ENCODE measurements at places on chromosomes 13 and 19. TPM values are rescaled to one million over a fixed set of nuclear protein-coding genes. Genes with fewer than 3 reads are reported as not detected.

DNA sequence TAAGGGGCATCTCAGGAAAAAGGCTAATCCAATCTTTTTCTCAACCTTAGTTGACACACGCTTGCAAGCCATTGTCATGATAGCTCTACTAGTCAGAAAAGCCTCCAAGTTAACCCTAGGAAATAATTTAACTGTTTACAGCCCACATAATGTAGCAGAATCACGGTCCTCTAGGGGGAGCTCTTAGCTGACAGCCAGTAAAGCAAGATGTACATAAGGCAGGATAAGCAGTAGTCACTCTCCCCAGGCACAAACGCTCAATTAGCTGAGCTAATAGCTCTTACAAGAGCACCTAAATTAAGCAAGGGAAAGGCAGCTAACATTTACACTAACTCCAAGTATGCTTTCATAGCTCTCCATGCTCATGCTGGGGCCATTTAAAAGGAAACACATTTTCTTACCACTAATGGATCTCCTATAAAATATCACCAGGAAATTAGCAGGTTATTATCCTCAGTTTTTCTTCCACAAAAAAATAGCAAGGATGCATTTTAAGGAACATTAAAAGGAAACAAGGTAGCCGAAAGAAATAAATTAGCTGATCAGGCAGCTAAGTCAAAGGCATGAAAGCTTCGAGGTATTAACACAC, 33.7 kb upstream of the ZSCAN5A start:
- DNase-seq, result no peak

DNA sequence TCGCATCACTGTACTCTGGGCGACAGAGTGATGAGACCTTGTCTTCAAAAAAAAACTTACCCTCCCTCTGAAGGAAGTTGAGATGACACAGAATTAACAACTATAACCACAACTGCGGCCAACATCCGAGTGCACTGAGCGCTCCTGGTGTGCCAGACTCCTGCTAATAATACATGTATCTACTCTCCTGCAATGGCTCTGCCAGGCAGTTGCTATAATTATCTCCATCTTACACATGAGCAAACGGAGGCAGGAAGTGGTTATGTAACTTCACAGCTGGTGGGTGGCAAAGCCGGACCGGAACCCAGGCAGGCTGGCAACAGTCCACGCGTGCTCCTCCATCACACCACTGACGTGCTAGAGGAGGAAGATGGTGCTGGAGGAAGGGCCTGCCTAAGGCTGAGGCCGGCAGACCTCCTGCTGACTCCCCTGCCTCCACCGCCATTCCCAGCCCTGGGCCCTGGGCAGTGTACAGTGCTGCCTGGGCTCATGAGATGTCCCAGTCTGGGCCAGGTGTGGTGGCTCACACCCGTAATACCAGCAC, 12.6 kb downstream of the XRCC1 start:
- no peak for DNase-seq

DNA sequence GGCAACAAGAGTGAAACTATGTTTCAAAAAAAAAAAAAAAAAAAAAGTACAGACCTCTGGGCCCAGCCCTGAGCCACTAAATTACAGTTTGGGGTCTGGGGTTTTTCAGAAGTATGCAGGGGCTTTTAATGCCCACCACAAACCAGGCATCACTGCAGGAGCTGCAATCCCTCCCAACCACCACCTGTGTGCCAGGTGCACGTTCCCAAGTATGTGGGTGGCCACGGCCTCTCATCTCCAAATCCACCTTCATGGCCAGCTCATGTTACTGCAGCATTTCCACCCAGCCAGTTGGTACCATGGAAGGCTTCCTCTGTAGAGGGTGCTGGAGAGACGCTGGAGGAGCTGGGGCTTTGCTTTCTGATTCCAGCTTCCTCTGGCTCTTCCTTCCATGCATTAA, 26.5 kb downstream of the CEP89 start:
- DNase-seq, result no peak

DNA sequence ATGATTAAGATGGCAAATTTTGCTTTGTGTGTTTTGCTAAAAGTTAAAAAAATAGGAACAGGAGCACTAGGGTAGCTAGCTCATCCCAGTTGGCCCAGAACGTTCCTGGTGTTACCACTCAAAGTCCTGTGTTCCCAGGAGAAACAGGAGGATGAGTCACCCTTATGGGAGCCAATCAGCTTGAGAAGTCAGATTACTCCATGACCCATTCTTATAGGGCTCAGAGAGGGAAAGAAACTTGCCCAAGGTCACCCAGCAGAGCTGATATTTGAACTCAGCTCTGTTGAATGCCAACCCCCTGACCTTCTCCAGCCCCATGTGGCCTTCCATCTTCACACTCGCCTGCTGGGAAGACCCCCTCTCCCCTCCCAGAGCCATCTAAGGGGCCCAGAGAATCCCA, 13.0 kb downstream of the NMRK2 start:
- DNase-seq, result no peak

DNA sequence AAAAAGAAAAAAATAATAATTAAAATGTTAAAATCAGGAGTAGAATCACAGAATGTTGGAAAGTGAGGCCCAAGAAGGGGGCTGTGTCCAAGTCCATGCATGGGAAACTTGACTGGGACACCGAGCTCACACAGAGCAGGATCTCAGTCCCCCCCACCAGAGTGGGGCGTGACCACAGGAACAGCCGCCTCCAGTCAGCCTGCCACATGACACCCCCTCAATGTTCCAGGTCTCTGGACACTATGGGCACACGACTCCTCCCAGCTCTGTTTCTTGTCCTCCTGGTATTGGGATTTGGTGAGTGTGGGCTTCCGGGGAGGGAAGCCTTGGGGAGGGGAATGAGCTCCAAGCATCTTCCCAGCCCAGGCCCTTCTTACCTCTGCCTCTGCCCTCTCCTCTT, 2.4 kb downstream of the APOC2 start:
- DNase-seq, result peak; percentile 22

GRCh38 chr19:54530866-54531265, 28.2 kb downstream of the LAIR2 start:
- DNase-seq, result no peak

DNA sequence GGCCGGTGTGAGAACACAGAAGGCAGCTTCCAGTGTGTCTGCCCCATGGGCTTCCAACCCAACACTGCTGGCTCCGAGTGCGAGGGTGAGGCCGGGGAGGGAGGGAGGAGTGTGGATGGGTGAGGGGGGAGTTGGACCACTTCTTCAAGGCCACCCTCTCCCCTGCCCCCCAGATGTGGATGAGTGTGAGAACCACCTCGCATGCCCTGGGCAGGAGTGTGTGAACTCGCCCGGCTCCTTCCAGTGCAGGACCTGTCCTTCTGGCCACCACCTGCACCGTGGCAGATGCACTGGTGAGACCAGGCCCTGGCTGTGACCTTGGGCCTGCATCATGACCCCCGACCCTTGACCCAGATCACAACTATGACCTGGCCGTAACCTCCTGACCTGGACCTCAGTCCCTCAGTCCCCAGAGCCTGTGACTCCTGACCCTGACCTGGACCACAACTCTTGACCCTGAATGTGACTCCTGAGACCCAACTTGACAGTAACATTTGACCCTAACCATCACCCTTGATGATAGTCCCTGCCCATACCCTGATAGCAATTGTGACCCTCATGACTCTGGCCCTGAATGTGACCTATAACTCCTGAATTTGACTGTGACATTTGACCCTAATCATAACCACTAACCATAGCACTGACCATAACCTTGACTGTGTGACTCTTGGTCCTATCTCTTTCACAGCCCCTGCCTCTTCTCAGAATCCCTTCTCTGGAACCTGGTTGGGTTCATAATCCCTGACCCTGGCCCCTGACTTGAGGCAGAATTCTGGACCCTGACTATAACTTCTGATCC, 10.9 kb downstream of the LTBP4 start:
- DNase-seq, result no peak

DNA sequence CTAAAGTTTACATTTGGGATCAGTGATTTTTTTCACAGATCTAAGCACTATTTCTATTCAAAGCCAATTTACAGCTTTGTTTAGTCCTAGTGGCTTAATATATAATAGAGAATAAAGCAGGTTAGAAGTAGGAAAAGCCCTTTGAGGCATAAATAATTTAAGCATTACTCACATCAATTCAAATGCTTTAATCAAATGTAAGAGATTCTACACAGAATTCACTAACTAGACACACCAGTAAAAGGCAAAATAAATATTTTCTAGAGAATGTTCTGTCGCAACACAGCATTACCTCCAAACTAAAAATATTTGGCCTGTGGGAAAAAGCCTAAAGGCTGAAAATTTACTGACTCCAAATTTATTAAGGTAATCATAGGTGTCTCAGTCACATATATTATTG, 31.3 kb downstream of the KCTD12 start:
- DNase-seq, result no peak

- peak; percentile 79 for DNase-seq
Measured at GRCh38 chr13:44904967-44905366, 84.3 kb downstream of the NUFIP1 start.

DNA sequence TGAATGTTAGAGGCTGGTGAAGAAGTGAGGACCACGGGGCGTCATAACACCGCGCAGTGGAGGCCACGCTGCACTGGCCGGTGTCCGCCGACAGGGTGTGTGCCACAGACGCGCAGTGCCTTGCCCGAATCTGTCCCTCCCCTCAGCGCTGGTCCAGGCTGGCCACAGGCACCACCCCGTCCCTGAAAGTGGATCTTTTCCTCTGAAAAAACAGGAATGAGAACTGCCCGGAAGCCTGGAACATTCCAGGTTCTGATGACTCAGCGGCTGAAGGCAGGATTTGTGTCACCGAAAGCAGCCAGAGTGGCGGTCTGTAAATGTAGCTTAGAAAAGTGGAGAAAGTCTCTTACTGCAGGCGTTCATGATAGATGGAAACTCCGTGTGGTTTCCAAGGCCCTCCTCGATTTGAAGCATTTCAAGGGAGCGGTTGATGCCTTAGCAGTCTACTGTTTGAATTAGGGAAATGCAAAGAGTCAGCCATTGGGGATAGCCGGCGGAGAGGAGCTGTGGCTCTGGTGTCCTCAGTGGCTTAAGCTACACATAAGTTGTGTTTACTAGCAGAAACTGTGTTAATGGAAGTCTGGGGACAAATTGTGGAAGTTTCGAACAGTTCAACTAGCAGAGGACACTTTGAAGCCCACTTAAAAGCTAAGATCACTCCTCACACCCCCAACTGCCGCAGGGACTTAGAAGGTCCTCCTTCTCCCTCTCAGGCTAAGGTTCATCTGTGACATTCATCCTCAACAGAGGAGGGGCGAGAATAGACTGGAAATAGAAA, 70.8 kb downstream of the NUFIP1 start:
- DNase-seq, result peak; percentile 95

DNA sequence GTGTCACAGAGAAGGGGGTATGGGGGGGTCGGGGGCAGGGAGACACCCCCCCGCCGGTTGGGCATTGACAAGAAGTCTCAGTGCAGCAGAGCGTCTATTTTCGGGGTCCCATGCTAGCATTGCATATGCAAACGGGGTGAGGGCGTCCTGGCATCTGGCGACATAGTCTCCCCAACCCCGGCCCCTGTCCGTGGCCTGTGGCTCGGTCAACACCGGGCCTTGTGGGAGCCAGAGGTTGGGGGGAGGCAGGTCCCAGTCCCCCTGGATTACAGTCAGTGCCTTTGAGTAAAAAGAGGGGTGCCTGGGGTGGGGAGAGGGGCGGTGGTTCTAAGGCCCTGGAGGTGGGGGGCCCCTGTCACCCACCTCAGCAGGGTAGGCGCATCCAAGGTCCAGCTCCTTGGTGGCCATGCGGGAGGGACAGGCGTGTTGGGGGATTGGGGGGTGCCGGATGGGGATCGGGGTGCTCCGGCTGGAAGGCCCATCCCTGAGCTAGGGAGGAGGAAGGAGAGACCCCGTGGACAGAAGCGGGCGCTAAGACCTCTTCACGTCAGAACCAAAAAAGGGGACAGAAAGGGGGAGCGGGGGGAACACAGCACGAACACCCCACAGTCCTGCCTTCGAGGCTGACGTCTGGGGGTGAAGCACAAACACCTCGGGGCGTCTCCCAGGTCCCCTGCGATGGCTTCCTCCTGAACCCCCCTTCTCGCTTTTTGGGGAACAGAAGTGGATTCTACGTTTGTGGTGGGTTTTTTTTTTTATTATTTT, 20.9 kb downstream of the ZBTB7A start:
- DNase-seq, result no peak

GRCh38 chr13:100493418-100493817, 95.2 kb downstream of the GGACT start:
- no peak for DNase-seq

GRCh38 chr19:54373781-54374631, 9.3 kb upstream of the LAIR1 start:
- DNase-seq, result no peak

- no peak for DNase-seq
Measured at GRCh38 chr19:6417713-6418561, 6.7 kb downstream of the KHSRP start.

DNA sequence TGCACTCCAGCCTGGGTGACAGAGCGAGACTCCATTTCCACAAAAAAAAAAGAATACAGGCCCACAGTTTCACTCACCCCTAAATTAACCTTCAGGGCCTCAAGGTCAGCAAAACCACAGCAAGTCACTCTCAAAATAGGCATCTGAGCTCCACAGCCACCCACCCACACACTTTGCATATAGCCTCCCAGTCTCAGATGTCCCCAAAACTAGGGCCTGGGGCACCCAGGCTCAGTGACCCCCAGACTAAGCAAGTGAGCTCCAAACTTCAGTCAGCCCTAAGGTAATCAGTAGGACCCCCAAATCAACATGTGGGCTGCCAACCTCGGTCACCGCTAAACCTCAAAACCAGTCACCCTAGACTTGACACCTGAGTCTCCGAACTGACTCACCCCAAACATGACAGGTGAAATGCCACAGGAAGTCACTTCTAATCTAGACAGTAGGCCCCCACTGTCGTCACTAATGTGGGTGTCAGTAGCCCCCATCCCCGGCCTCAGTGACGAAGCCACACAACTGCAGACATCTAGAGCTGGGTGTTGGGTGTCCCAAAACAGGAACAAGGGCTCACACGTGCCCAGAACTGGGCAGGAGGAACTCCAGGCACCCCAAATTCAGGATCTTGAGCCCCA, 13.9 kb downstream of the RABAC1 start:
- no peak for DNase-seq

- no peak for DNase-seq
Measured at GRCh38 chr13:35598233-35598632, 121.7 kb upstream of the MAB21L1 start.

GRCh38 chr19:57583104-57583520, 833 bp upstream of the ZIK1 start:
- DNase-seq, result no peak

DNA sequence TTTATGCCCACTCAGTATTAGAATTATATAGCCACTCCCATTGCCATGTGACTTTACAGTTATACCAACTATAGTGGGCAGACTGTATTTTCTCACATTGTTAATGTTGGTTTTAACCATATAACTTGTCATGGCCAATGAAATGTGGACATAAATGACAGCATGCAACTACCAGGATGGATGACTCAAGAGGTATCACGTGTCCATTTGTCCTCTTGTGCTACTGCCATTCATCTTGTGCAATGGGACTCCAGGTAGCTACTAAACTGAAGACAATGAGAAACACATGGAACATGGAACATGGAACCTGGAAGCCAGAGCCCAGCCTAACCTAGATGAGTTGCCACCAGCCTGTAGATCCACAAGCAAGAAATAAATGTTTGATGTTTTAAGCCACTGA, 242.7 kb upstream of the IPO5 start:
- DNase-seq, result no peak

- no peak for DNase-seq
Measured at GRCh38 chr13:38399535-38399934, 49.9 kb downstream of the UFM1 start.

The CEACAM8 gene
- total RNA-seq, result 0.08 TPM

The ADAT3 gene
- total RNA-seq, result 5.3 TPM

The CBY2 gene
- not detected for total RNA-seq

The ZNF729 gene
- not detected for total RNA-seq

The KLK1 gene
- total RNA-seq, result 3.9 TPM

The PCDH9 gene
- 16.2 TPM for total RNA-seq

The SBK3 gene
- total RNA-seq, result not detected
